ENCODE measurements at places on chromosomes 7 and 10. TPM values are rescaled to one million over a fixed set of nuclear protein-coding genes. Genes with fewer than 3 reads are reported as not detected.

Gene OPN4
- 1.5 TPM for total RNA-seq

Gene SHTN1
- 36.7 TPM for total RNA-seq

Gene UNCX
- total RNA-seq: not detected

Gene TPST1
- total RNA-seq: 41.3 TPM

Gene PITX3
- total RNA-seq: not detected

All from subcutaneous adipose tissue (tissue), 4 donors.